Activated effector memory CD4-positive, alpha-beta T cell treated with Interleukin-2 at 50 U/mL for 16 hours (primary cell): ENCODE measurements at places on chromosomes 2 and 18.

DNA sequence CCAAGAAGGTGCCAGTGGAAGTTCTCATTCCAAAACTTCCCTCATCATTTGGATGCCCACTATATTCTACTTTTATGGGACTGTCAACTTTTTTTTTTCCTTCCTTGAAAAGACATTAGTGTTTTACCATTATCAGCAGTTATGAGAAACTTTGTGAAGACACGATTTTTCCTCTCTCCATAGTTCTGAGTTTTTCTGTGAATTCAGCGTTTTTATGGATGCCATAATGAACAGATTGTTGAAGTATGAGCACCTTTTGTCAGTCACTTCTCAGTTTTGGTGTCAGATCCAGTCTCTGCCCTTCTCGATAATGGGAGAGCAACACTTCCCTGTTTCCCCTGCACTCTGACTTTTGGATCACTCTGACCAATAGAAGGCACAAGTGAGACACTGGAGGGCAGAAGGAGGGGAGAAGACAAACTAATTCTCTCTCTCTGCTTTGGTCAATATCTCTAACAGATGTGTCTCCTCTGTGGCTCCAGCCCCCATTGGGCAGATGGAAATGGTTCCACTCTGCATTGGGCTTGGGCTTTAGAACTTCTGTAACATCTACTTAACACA lies 53.5 kb upstream of the FN1 start:
- DNase-seq = no peak

DNA sequence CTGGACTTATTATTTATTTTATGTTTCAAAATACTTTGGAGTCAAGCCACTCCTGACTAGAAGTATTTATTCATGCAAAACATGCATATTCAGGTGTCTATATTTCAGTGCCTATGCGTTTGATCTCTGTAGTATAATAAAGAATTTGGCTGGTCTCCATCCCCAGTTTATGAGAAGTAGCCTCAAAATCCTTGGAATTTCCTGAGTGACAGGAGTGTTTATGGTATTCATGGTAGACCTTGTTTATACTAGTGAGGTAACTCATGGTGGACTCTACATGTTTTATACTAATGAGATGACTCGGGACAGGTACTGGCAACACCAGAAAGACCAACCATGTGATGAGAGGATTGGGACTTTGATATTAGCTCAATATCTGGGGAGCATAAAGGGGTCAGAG lies 43.9 kb upstream of the CSRNP3 start:
- no peak for DNase-seq

- no peak for DNase-seq
Measured at GRCh38 chr2:95359031-95359430, 43.5 kb upstream of the FAHD2A start.

GRCh38 chr18:10530852-10531251 lies 5.0 kb downstream of the NAPG start:
- no peak for DNase-seq

- no peak for DNase-seq
Measured at GRCh38 chr2:157857881-157858280, 18.2 kb downstream of the ACVR1 start.

- DNase-seq = no peak
Measured at GRCh38 chr2:99088017-99088416, 53.5 kb upstream of the C2orf15 start.

GRCh38 chr2:239278941-239279365 lies 121.9 kb downstream of the HDAC4 start:
- DNase-seq = no peak

- no peak for DNase-seq
Measured at GRCh38 chr2:239920693-239921365, 104.3 kb downstream of the NDUFA10 start.

DNA sequence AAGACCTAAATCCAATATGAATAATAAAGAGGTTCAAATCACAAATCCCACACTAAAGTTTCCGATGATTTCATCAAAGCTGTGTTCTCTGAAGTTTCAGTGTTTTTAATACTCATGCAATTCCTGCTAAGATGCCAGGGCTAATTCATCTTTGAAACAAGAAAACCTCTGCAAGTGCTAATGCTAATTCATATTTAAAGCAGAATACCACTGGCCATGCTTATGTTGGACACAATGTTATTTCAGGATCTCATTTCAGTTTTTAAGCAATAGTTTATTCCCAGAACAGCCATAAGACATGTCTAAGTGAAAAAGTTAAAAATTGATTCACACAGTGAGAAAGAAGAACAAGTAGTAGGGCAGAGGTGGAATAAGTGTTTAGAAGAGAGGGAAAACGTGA lies 62.8 kb downstream of the GRB14 start:
- no peak for DNase-seq
